Upper lobe of right lung (tissue), 1 donor: ENCODE measurements at places on chromosomes 3 and 15. TPM values are rescaled to one million over a fixed set of nuclear protein-coding genes. Genes with fewer than 3 reads are reported as not detected.
A peak's percentile ranks its signal among the peaks of the same experiment; 100 is the strongest.

DNA sequence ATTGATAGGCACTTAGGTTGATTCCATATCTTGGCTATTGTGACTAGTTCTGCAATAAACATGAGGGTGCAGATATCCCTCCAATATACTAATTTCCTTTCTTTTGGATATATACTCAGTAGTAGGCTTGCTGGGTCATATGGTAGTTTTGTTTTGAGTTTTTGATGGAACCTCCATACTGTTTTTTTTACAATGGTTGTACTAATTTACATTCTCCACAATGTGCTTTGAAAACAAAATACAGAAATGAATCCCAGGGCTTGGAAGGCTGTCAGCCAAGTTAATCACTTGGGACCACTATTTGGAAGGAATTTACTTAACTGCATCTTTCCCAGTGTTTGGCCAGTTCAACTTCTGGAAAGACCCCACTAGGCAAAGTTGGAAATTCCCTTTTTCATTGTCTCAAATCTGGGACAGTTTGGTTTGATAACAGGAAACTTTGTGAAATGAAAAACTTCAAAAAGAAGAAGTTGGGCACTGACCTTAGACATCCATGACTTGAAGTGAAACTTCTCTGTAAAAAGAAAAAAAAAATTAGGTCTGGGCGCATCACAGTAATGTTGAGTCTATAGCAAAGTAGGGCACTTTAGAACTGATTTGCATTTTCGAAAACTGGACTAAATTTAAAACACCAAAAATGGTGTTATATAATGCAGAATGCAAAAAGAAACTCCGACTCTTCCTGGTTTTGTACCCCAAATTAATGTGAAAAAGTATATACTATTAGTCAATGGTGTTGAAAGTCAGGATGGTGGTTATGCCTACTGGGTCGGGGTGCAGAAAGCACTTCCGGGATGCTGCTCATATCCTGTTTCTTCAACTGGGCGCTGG lies 6.0 kb downstream of the CTSH start:
- DNase-seq = no peak

- peak; percentile 76 for DNase-seq
Measured at GRCh38 chr3:183825456-183826161, at the start of gene MAP6D1. MAP6D1 (minus strand) TSS chr3:183825577; CDS start chr3:183825547, 30 bp downstream.

GRCh38 chr3:107346564-107346963 lies 30.7 kb upstream of the CCDC54 start:
- DNase-seq = no peak

GRCh38 chr15:55909036-55909811 lies 84.2 kb downstream of the NEDD4 start:
- no peak for DNase-seq

DNA sequence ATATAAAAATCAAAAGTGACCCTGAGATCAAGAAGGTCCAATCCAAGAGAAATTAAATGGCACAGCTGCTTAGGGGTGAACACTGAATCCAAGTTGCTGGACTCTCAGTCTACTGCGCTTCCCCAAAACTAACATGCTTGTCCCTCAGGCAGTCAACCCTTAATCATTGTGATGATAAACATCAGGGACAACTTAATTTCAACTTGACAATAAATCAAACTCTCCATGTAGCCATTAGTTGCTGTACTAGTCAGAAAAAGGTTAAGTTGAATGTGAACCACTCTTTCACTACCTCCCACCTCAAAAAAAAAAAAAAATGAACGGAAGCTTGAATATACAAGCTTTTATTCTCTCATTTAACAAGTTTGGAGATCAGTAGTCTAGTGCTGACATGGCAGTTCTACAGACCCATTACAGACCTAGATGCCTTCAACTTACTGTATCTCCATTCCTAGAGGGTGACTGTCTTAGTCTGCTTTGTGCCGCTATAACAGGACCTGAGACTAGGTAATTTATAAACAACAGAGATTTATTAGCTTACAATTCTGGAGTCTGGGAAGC lies 185.7 kb downstream of the FHIT start:
- DNase-seq = no peak

GRCh38 chr3:9339761-9340471 lies 22.9 kb upstream of the THUMPD3 start:
- DNase-seq = no peak

DNA sequence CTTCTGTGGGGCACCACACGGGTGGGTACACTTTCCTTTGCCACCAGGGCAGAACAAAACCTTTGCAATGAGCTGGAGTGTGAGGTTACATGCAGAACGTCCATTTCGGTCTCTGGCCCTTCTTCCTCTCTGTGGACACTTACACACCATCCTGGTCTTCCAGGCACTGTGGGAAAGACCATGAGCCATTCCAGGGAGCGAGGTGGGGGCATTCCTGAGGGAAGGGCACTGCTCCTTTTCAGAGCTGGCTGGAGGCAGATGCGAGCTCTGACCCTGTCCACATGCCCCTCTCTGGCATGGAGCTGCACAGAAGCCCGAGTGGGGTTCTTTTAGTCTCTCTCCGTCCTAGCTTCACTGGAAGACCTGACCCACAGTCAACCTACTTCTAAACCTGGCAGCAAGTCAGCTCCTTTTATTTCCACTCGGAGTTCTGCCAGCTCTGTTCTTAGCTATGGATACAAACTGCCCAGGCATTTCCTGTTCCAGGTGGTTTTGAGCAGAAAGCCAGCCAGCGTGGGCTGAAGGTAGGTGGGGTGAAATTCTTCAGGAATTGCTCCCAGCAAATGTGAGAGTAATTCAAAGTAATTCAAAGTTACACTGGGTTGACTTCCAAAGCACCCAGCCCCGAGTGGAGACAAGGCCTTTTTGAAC lies 281.4 kb downstream of the ADAMTS17 start:
- no peak for DNase-seq

GRCh38 chr3:181040030-181040429 lies 50.5 kb upstream of the DNAJC19 start:
- no peak for DNase-seq

GRCh38 chr3:32577581-32578556 lies 7.2 kb upstream of the DYNC1LI1 start:
- DNase-seq = no peak

GRCh38 chr15:99909592-99910295 lies 176.5 kb upstream of the LYSMD4 start:
- no peak for DNase-seq

GRCh38 chr15:62777671-62778070 lies 264.9 kb upstream of the TPM1 start:
- no peak for DNase-seq

GRCh38 chr3:86792316-86792715 lies 198.6 kb downstream of the VGLL3 start:
- no peak for DNase-seq

GRCh38 chr15:79283252-79284048 lies 928 bp downstream of the ANKRD34C start:
- DNase-seq = peak; percentile 73

GRCh38 chr15:44798826-44799225 lies 62.5 kb downstream of the TRIM69 start:
- DNase-seq = no peak

DNA sequence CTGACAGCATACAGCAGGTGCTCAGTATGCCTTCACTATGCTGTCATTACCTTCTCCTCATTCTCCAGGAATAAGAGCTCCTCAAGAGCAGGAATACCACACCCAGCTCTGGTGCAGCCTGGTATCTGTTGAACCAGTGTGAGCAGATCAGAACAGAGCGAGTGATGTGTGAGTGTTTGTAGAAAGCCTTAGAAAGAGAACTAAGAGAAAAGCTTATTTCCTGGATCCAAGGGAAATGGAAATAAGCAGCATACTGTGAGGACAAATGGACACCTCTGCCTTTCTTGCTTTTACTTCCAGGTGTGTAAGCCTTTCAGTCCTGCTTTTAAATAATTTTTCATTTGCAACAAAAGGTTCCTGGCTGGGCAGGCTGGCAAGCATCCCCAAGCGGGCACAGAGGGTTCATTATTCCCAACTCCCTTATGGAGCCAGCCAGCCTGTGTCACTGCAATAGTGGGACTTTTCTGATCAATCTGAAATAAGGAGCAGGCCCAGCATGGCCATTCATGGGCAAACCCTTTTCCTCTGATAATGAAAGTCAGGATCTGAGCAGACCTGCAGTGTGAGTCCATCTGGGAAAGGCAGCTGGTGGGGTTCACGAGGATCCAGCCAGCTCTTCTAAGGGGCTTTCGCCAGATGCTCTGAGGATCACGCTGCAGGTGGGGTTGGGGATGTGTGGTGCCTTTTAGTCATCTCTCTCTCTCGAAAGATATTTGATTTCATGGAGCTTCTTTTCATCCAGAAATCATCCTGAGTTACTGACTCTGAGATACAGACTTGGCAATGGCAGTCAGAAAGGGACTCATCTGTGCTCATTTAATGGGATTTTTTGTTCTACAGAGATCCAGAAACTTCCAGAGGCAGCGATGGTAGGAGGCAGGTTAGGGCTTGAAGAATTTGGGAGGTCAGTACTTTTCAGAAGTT lies 594.9 kb upstream of the CFAP20DC start:
- no peak for DNase-seq

OIP5 gene
- 0.55 TPM for total RNA-seq

TLR9 gene
- 0.87 TPM for total RNA-seq

GANC gene
- 111 TPM for total RNA-seq
